ENCODE measurements at places on chromosomes 7 and 10.
A peak's percentile ranks its signal among the peaks of the same experiment; 100 is the strongest.

GRCh38 chr10:92081641-92082040, 158.1 kb downstream of the BTAF1 start:
- DNase-seq = no peak

DNA sequence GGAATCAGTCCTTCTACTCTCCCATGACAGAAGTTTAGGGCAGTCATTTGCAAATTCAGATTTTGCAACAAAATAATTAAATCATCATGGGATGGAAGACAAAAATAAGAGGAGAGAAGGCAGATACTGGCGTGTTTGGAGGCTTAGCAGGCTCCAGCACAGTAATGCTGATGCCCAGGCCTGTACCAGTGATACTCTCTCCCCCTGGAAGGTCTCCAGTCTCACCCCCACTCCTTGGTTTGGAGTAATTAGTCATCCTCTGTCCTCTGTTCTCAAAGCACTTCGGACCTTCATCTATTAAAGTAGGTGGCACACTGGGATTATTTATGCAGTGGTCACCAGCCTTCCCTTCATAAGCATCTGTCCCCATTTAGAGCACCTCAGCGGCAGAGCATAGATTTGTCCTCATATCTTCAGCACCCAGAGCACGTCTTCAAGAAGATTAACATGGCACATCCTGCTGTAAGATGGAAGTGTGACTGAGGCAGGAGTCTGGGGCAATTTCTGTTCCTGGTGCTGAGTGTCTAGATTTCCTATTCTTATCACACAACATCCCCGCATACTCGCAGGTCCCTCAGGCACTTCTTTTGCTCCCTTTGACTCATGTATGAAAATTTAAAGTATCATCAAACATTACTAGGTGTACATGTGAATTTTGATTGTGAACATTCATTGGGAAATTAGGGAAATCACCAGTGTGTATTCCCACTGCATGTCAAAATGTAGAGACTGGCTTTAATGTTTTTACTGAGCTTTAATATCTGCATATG, 31.3 kb upstream of the TRIL start:
- DNase-seq = no peak

DNA sequence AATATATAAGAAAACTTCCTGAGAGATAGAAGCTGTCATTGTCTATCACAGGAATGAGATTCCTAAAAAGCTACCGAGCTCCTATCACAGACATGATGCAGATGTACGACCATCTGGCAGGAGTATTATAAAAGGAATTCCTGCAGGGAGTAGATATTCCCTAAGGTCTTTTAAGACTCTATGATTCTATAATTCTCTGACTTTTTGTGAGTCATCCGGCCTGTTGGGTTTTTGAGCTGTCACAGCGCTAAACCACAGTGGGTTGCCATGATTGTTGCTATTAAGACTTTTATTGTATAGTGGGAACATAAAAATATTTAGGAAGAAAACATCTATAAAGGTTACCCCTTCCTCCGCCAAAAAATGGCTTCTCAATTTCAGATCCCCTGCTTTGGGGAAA, 223.4 kb downstream of the BMPER start:
- DNase-seq = no peak

GRCh38 chr7:33832271-33832721, 73.0 kb upstream of the BMPER start:
- no peak for DNase-seq

GRCh38 chr7:111429781-111430180, 132.5 kb downstream of the IMMP2L start:
- DNase-seq = no peak

- peak; percentile 75 for DNase-seq
Measured at GRCh38 chr10:99850021-99850766, 67.8 kb downstream of the ABCC2 start.

DNA sequence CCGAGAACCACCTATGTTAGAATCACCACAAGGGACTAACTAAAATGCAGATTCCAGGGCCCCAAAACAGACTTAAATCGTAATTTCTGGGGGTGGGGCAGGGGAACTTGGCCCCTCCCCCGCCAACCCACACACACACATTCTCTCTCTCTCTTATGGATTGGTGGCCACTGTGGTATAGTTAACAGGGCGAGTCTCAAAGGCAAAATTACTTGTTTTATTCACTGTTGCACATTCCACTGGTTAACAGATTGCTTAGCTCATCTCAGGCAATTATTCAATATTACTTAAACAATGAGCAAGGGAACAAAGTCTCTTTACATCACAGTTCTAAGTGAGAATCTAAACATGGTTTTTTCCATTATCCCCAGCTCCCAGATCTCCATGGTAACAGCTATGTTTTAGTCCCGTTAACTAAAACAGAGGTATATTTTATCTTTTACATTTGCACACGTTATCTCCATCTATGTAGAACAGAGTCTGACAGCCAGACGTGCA, 38.5 kb downstream of the IGF2BP3 start:
- no peak for DNase-seq

DNA sequence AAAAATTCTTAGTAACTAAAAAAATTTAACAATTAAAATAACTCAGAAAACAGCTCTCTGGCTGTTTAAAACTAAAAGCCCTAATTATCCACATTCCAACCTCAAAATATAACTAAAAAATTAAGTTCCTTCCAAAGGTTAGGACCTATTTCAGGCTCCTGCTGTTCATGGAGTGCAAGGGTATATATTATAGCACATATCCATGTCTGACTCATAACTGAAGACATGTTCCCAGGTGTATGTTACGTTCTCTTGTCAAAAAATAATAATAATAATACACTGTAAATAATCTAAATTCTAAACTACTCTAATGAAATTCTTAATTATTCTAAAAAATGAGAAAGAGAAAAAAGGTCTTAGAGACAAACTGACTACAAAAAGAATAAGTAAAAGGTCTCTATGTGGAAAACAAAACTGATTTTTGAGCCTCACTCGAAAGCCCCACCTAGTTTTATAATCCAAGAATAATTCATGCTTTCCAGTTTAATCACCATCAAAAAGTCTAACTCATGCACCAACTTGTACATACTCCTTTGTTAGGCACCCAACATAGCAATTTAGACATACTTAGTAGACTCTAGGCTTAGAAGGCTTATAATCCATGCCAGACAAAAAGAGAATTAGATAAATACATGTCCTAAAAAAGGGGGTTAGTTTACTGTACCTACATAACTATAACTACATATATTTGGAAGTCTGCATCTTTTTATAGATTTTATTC, 171.4 kb downstream of the KMT2E start:
- DNase-seq = no peak

GRCh38 chr10:109770663-109771062, 152.6 kb downstream of the XPNPEP1 start:
- no peak for DNase-seq

DNA sequence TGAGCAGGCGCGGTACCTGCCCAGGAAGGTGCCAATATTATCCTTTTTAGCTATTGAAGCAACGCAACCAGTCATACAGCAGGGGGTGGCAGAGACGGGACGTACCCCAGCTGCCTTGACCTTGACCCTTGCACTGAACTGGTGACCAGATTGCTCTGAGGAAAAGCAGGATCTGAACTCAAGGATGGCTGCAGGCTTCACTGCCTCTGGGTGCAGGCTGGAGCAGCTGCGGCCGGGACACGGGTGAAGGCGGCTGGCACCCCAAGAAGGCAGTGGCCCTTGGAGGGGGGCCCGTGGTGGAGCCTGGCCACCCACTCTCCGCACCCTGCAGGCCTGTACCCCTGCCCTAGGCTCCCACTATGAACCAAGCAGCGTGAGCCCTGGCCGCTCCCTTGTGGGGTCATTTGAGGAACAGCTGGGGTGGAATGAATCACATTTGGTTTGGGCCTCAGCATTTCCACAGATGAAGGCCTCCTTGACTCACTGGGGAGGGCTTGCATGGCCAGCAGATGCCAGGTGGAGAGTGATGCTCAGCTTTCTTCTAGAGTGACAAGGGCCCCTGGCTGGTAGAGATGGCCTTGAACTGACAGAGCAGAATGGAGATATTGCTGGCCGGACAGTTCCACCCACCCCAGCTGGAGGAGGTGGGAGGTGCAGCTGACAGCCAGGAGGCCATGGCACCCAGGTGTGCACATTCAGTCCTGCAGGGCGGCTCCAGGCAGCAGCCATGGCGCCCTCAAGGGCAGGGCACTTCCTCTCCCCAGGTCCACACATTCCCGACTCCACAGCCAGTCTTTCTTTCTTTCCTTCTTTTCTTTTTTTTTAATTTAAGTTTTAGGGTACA, 218.7 kb downstream of the WDR37 start:
- no peak for DNase-seq

GRCh38 chr7:140315498-140316164, 82.7 kb downstream of the SLC37A3 start:
- no peak for DNase-seq

GRCh38 chr7:18140943-18141342, 113.3 kb upstream of the PRPS1L1 start:
- DNase-seq = no peak

- DNase-seq = no peak
Measured at GRCh38 chr7:6375348-6376101, 72.2 kb downstream of the DAGLB start.

Data from iPS DF 19.7 (cell line).